ENCODE measurements at places on chromosomes 11 and 22.

DNA sequence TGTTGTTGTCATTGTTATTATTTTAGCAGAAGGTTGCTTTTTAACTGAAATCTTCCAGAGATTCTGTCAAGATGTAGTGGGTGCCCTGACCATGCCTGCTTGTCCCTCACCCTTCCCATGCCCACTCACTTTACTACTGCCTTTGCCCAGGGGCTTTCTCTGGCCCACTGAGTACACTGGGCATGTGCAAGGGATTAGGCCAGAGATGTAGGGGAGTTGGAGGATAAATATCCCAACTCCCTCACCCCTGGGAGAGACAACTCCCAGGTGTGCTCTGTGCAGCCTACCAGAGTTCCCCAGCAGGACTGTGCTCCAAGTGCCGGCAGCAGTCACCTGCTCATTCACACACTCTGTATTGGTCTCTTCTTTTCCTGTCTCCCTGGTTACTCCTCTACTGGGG is 559.1 kb downstream of the MIAT start:
- no peak for DNase-seq

DNA sequence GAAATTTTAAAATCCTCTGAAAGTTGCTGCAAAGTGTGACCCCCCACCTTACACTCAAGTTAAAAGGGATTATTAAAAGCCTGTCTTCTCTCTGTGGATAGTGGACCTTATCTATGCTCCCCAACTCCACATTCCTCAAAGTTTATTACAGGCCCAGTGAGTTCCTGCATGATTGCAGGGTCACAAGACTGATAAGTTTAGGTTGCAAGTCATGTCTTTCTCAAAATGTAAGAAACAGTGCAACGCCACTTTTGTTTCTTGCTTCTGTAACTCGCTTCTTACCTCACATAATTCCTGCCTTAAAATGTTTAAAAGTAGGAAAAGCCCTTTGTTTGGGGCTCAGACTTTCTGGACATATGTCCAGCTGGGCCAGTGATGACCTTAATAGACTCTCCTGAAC is 38.4 kb upstream of the GLYAT start:
- DNase-seq: no peak

GRCh38 chr22:49212466-49212865 is 615.2 kb downstream of the BRD1 start:
- peak; percentile 42 for DNase-seq

DNA sequence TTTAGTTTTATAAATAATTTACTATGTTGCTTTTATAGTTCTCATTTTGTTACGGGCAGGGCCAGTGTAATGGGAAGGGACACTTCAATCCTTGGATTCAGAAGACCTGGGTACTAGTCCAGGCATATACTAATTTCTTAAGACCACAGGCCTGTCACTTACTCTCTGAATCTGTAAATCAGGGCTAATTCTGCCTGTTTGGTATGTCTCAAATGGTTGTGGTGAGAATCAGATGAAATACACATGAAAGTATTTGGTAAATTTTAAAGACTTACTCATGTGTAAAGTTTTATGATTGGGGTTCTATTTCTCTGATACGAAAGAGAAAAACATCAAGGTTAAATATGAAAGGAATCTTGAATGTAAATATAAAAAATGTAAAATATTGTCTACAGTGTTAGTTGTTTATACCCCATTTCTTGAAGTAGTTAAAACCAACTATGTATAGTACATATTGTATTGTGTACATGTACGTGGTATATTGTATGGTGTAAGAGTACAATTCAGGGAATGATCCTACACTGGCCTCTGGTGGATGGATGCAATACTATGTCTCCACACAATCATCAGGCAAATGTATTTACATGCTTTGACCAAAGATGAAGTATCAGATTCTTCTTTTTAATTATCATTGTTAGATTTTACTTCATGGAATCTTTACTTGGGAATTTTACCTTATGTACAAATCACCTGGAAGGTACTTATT is 24.5 kb upstream of the RAG2 start:
- no peak for DNase-seq

DNA sequence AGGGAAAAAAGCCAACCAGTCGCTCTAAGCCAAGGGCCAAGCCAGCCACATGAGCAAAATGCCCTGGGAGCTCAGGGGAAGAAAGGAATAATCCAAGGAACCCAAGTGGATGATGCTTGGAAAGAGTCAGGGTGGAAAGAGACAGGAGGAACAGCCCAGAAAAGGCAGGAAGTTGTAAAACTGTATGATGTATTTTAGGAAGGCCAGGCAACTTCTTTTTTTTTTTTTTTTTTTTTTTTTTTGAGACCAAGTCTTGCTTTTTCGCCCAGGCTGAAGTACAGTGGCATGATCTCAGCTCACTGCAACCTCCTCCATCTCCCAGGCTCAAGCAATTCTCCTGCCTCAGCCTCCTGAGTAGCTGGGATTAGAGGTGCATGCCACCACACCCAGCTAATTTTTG is 1.6 kb downstream of the LGALS12 start:
- no peak for DNase-seq

DNA sequence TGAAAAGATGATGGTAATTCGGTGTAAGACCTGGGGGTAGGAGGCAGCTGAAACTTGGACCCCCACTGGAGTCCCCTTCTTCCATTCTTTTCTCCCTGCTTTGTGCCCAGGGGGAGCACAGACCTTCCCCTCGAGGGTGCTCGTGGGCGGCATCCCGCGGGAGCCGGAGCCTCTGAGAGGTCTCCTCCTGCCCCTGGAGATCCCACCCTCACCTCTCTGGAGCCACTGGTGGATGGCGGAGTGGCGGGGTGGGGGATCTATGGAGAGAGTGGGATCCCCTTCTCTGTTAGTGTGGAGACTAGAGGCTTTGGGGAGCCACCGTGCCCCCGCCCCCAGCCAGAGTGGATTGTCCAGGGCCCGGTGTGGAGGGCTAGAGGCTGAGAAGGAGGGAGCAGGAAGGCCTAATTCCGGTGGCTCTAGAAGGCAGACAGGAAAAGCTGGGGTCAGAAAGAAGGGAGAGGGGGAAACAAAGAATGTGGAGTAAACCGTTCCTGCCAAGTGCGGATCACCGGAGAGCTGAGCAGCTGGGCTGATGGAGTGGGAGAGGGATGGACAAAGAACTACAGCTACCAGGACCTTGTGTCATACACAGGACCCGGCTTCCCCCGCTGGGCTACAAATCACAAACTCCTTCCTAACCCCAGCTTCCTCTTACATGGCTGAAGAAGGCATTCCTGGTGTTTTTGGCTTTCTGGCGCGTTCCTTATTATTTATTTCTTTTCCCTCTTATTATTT is 41.9 kb downstream of the KCNJ1 start:
- DNase-seq: no peak

- DNase-seq: no peak
Observed at GRCh38 chr22:27580311-27580897, 221.2 kb downstream of the MN1 start.

Data from left lobe of liver (tissue), 2 donors.